ENCODE measurements at places on chromosomes 13 and 19.

DNA sequence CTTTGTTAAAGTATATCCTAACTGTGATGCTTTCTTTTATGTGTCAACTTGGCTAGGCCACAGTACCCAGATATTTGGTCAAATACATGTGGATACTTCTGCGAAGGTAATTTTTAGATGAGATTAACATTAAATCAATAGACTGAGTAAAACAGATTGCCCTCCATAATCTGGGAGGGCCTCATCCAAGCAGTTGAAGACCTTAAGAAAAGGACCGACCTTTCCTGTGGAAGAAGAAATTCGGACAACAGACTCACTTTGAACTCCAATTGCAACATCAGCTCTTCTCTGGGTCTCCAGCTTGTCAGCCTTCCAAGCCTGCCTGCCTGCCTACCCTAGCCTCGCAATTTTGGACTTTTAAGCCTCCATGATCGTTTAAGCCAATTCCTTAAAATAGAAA lies 57.9 kb upstream of the DOCK9 start:
- no peak for DNase-seq

DNA sequence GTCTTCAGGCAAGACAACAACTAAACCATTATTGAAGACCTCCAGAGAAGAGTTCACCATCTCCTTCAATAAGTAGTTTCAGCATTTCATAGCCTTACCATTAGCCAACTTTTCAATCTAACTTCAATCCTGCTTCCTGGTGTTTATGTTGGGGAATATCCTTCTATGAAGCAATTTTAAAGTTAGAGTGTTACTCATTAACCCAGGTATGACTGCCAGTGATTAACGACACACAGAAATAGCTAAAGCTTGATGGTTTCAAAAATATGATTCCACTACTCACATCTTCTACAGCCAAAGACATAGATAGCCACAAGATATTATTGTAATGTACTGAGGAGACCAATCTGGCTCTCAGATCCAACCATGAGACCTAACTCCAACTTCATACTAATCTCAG lies 403.2 kb downstream of the EFNB2 start:
- no peak for DNase-seq

DNA sequence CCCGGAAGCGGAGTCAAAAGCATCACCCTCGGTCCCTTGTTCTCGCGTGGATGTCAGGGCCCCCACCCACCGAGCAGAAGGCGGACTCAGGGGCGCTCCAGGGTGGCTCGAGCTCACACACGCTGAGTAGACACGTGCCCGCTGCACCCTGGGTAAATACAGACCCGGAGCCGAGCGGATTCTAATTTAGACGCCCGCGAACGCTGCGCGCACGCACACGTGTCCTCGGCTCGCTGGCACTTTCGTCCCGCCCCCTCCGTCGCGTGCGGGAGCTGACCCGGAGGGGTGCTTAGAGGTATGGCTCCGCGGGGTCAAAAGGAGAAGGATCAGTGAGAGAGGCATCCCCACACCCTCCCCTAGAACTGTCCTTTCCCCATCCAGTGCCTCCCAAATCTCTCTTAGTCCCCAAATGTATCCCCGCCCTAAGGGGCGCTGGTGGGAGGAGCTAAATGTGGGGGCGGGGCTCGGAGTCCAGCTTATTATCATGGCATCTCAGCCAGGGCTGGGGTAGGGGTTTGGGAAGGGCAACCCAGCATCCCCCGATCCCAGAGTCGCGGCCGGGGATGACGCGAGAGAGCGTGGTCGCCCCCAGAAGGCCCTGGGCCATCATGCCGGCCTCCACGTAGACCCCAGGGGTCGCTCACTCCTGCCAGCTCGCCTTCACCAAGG lies 451 bp upstream of the ICAM5 start:
- peak; percentile 47 for DNase-seq

GRCh38 chr13:108120302-108120701 lies 95.0 kb downstream of the LIG4 start:
- no peak for DNase-seq

GRCh38 chr13:41639955-41640780 lies 182.8 kb downstream of the RGCC start:
- DNase-seq = no peak

GRCh38 chr13:20546556-20546955 lies 20.4 kb upstream of the IFT88 start:
- DNase-seq = no peak

DNA sequence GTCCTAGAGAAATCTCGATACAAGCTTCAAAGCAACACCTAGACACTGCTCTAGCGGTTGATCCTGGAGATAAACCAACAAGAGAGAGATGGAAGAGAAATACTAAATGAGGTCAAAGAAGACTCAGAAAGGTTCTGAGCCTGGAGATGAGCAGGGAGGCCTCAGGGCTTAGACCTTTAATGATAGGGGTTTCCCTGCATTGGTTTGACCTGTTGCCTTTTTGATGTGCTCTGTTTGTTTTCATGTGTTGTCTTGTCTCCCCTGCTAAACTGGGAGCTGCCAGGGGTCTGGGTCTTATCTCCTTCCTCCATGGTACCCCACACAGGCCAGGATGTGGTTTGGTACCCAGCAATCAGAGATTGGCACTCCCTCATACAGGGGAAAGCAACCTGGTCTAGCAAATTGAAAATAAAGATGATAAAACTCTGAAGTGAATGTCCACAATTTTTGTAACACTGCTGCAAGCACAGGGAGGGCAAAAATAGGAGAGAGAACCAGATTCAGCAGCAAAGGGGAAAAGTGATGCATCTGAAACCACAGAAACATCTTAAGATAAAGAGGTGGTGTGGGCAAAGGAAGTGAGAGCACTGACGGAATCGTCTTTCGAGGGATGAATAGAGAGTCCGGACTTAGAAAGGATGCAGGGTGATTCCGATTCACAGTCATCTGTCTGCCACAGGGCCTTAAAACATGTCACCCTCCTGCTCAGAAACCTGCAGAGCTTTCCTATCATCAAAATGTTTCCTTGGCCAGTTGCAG lies 3.5 kb downstream of the FFAR2 start:
- no peak for DNase-seq

- no peak for DNase-seq
Observed at GRCh38 chr19:15313649-15314279, 18.6 kb downstream of the BRD4 start.

DNA sequence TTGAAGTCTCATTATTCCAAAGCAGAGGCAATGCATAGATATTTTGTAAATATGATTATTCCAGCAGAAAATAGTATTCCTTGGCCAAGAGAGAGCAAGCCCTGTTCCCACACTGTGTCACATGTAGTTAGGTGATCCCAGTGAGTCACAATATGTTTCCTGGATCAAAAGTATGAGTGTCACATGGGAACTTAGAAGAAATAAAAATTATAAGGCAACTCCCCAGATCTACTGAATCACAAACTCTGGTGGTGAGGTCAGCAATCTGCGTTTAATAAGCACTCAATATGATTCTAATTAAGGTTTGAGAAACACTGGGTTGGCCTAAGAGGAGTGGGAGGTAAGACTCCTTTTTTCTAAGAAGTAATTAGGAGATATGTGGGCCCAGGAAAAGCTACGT lies 1504.5 kb upstream of the PCDH20 start:
- DNase-seq = no peak

DNA sequence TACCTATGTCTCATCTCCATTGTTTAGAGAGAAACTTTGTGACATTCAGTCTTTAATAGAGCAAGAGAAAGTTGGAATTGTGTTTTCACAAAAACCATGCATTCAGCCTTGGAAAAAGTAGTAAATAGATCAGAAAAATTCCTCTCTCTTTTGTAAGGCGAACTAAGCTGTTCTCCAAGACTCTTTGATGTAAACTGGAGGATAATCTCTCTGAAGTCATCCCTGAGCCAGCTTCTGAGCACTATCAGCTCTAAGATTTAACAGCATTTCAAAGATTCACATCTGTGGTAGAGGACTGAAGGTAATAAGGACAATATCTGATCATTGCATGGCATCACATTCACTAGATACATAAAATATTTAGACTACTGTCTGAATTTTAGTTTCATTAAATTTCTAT lies 904.6 kb upstream of the ATXN8OS start:
- no peak for DNase-seq

- DNase-seq = no peak
Observed at GRCh38 chr13:77338961-77339401, 12.1 kb upstream of the MYCBP2 start.

DNA sequence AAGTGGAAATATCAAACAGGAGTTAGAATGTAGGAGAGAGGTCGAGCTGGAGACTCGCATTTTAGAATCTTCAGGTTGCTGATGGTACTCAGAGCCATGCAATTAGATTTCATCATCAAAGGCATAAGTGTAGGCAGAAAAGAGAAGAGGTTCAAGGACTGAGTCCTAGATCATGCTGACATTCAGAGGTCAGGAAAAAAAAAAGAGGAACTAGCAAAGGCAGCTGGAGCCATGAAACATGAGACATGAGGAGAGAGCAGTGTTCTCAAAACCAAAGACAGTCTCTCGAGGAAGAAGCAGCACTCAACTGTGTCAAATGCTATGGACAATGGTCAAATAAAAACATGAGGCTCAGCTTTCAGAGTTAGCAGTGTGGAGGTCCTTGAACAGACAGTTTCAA lies 12.4 kb upstream of the TPP2 start:
- DNase-seq = no peak

- DNase-seq = no peak
Observed at GRCh38 chr19:38875656-38876395, 2.2 kb downstream of the RINL start.

DNA sequence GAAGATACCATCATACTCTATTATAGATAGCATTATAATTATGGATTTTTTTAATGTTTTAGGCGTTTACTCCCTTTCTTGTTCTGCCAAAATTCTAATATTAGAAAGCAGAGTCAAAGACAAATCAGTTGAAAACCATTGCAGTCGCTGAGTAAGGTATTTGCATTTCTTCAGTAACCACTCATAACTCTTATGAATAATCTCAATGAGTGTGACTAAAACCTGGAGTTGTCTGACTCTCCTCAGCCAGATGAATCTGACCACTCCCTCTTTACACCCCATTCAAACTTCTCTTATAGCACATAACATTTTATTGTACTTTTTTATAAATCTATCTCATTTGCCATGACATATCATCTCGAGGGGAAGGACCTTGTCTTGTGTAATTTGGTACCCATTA lies 1006.5 kb downstream of the DIAPH3 start:
- no peak for DNase-seq

- DNase-seq = no peak
Observed at GRCh38 chr13:30983431-30983830, 51.0 kb downstream of the TEX26 start.

DNA sequence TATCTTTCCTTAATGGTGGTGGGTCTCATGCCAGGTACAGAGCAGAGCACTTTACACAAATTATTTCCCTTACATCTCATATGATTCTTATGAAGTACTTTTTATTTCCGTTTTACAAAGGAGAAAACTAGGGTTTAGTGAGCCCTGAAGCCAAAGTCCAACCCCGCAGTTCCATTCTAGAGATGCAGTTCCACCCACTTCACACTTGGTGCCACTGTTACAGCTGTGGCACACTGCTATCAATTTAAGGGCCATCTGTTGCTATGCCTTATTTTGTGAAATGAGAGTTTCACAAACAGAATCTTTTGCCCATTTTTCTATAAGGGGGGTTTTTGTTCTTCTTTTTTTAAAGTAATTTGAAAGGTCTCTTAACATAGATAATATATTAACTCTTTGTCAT lies 12.9 kb downstream of the MIPEP start:
- DNase-seq = no peak

- no peak for DNase-seq
Observed at GRCh38 chr19:9883764-9884163, 48.6 kb downstream of the PIN1 start.

DNA sequence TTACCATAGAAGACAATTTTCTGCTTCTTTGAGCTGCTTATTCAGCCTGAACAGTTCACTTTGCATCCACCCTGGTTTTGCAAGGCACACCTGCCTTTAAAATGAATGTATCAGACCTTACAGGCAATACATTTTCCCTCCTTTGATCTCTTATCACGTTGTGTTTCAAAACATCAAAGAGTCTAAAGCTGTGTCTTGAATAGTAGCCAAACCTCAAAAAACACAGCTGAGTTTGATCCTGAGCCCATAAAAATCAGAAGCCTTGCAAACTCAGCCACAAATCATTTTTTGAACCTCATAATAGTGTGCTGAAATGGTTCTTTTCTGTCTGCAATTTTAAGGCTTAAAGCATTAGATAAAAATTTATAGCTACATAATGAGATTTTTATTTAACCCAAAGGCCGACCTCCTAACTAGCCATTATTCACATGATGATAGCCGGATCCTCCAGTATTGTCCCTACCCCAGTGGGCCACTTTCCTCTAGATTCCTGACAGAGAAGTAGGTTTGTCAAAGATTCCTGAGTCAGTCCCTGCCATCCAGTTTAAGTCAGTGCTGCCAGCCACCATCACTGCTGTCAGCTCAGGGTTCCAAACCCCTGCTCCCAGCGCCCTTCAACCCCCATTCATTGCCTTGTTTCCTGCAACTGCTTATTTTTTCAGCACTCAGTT lies 71.8 kb downstream of the CAB39L start:
- no peak for DNase-seq

DNA sequence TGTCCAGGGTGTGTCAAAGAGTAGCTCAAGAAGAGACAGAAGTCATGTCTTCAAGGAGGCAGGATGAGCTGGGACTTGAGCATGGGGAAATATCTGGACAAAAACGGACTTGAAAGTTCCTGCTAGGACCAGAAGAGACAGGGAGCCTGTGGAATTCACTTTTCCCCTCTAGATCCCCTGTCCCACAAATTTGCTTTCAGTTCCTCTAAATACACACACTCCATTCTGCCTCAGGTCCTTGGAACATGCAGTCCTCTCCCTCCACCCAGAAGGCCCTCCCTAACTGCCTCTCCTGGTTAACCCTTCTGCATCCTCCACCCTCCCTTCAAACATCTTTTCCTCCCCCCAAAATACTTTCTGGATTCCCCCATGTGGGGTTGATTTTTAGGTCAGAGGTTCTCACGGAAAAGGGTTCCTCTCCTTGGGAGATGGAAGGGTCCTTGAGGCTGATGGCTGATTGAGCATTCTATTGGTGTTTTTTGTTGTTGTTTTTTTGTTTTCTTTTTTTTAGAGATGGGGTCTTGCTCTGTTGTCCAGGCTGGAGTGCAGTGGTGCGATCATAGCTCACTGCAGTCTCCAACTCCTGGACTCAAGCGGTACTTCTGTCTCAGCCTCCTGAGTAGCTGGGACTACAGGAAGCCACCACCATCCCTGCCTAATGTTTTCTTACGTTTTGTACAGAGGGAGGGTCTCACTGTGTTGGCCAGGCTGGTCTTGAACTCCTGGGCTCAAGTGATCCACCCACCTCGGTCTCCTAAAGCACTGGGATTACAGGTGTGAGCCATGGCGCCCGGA lies 6.9 kb upstream of the RETN start:
- DNase-seq = no peak

DNA sequence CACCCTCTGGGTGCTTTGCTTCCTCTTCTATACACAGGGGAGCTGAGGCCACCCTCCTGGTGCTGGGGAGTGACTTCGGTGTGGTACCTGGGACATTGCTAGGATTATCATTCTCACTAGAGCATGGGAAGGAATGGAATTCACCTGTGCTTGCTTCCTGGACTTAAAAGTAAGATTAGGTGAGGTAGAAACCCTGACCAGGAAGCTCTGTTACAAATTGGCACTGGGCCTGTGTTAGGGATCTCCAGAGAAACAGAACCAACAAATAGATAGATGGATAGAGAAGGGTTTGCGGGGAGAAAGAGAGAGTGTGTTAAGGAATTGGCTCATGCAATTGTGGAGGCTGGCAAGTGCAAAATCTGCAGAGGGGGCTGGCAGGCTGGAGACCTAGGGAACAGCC lies 13.9 kb upstream of the SIAH3 start:
- no peak for DNase-seq

Data from stimulated activated CD8-positive, alpha-beta memory T cell treated with anti-CD3 and anti-CD28 coated beads, Interleukin-12 subunit alpha, Interleukin-12 subunit beta, amount 100 ng/mL, for 4 hours (primary cell).